ENCODE measurements at places on chromosomes 5 and 9.
A peak's percentile ranks its signal among the peaks of the same experiment; 100 is the strongest.

DNA sequence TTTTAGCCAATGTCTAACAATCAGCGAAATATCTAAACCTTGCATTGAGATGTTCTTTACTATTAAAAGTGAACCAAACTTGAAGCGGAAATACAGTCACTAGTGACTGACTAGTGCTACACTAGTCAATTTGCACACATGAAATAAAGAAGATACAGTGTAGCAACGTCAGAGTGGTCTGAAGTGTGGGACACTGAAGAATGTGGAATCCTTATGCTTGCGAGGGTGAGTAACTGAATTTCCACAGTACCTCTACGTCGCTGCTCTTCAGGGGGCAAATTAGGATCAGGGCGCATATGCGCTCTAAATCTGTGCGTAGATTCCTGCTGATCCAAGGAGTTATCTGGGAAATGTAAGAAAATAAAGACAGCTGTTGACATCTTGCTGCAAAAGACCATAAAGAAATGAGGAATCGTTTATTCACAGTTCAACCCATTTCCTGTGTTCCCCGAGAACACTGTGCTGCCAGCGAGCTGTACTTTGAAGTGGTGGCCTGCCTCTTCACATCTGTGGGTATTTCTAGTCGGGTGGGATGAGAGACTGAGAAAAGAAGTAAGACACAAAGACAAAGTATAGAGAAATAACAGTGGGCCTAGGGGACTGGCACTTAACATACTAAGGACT, 39.8 kb upstream of the FLT4 start:
- DNase-seq, result no peak

GRCh38 chr9:117250610-117251215, 164.1 kb downstream of the ASTN2 start:
- DNase-seq, result no peak

- no peak for DNase-seq
These were observed 18.3 kb upstream of the TERT start for GRCh38 chr5:1312993-1313833.

GRCh38 chr5:127938746-127939145, 144.8 kb upstream of the SLC12A2 start:
- DNase-seq, result no peak

DNA sequence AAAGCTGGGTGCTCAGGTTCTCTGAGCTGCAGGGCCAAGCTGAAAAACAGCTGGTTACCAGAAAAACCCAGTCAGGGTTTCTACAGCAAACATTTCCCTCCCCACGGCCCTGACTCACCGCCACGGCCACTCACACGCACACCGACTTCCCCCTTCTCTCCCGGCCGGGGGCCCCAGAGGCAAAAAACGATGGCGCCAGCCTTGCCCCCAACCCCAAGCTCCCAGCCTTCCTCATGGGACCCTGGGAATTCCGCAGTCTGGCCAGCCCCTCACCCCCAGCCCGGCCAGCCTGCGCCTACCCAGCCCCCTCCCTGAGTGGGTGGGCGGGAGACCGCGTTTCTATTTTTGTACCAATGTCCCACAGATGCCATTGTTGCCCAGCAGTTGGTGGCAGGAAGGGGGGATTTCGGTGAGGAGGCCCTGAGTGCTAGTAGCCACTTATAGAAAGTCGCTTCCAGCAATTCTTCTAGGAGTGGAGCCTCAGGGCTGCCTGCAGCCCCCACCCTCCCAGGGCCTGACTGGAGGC, 18.4 kb downstream of the ENG start:
- DNase-seq, result no peak

- no peak for DNase-seq
These were observed 64.0 kb upstream of the PPP1R26 start for GRCh38 chr9:135415586-135415985.

GRCh38 chr5:141564216-141564692, 54.5 kb downstream of the DIAPH1 start:
- peak; percentile 18 for DNase-seq

GRCh38 chr5:116176121-116176520, 91.3 kb downstream of the COMMD10 start:
- DNase-seq, result no peak

GRCh38 chr5:5420251-5420650, 2.2 kb upstream of the ICE1 start:
- DNase-seq, result no peak

Measured in NCI-H1417 treated with DMSO at 0.1 percent for 48 hours (cell line).